Activated naive CD4-positive, alpha-beta T cell (primary cell): ENCODE measurements at places on chromosomes 1 and 21.

DNA sequence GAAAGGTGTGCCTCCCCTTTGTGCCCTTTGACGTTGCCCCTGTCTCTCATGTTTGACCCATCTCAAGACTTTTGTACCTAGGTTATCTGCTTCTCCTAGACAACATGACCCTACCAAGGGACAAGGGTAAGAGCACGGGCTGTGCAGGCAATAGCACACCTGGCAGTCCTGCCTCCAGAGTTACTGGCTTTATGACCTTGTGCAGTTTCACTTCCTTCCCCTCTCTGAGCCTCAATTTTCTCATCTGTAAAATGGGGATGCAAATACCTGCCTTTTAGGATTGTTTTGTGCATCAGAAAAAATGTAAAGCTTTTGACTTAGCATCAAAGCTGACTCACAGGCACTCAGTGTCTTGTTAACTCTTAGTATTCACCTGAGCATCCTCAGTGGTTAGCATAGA, 36.4 kb downstream of the ELK4 start:
- no peak for DNase-seq

DNA sequence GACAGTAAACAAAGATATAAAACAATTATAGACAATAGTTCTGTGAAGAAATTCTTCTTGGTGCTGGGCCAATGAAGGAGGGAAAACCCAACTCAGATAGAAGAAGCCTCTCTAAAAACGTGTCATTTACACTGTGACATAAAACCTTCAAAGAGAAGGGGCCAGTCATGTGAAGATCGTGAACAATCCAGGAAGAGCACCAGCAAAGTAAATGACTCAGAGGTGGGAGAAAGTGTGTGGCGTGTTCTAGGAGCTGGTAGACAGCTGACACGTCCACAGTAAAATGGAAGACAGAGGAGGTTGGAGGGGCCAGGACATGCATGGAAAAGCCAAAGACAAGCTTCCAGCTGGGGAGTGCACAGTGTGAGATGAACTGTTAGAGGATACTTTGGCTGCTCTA, 143.6 kb downstream of the VAV3 start:
- DNase-seq, result no peak

DNA sequence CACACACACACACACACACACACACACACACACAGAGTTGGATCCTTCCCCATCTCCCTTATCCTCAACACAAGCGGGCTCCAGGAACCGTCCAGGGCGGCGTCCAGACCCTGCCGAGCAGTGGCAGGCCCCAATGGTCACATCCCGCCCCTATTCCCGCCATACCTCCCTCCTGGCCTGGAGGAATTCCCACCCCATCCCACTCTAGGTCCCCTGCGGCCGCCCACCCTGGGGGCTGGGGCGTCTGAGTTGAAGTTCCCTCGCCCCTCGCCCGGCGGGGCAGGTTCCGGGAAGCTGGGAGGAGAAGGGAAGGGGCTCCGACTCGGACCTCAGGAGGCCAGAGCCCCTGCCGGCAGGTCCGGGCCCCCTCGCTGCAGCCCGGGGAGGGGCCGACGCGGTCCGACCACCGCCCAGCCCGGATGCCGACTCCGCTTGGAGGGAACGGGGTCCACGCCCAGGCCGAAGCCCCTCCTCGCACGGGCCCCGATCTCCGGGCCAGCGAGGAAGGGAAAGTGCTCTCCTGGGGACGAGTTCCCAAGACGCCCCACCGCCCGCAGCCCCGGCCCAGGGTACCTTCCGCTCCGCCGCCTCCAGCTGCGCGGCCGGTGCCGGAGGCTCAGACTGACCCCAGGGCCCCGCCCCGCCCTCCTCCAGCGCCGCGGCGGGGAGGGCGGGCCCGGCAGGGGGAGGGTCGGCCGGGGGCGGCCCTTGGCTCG, at the start of gene RHOC:
Gene RHOC (minus strand): TSS at position 623 of the 716 bp plus-strand sequence. CDS start 3,328 bp downstream, outside the sequence.
- DNase-seq, result peak; percentile 24

- no peak for DNase-seq
Observed at GRCh38 chr1:243575070-243575469, 275.0 kb downstream of the AKT3 start.
